ENCODE measurements at places on chromosomes 12 and 14.

GRCh38 chr12:91180582-91181395, 1.8 kb downstream of the DCN start:
- no peak for DNase-seq

GRCh38 chr12:28568118-28568517, 377.9 kb downstream of the CCDC91 start:
- DNase-seq = no peak

- no peak for DNase-seq
Observed at GRCh38 chr14:62015945-62016344, 253.7 kb downstream of the SNAPC1 start.

DNA sequence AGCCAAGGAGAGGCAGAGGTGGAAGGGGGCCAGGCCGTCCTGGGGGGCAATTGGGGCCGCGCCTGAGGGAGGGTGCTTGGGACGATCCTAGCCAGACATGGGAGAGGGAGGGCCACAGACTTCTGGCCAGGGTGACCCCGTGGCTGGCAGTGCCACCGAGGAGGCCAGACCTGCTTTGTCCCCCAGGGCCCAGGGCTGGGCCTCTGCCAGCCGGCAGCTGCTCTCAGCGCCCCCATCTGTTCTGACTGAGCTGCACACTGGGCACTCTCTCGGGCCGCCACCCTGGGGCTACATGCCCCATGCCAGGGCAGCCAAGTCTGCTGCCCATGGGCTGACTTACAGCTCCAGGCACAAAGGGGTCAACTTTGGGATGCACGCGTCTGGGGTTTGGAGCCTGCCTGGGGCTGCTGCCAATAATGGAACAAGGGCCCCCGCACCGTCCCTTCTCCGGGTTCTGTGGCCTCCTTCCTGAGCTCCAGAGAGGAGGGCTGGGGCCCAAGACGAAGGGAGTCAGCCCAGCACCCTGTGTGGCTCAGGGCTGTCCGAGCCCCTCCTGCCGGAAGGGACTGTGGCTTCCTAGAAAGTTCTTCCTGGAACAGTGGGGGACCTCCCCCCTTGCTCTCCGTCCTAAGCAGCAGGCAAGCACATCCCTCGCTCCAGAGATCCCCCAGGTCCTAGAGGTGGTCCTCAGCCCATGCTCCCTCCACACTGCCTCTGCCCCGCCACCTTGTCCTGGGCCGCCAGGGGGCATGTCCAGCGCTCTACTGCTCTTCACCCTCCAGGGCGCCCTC, 1.1 kb downstream of the ADSS1 start:
- no peak for DNase-seq

- no peak for DNase-seq
Observed at GRCh38 chr12:130770413-130771028, 54.4 kb upstream of the RIMBP2 start.

DNA sequence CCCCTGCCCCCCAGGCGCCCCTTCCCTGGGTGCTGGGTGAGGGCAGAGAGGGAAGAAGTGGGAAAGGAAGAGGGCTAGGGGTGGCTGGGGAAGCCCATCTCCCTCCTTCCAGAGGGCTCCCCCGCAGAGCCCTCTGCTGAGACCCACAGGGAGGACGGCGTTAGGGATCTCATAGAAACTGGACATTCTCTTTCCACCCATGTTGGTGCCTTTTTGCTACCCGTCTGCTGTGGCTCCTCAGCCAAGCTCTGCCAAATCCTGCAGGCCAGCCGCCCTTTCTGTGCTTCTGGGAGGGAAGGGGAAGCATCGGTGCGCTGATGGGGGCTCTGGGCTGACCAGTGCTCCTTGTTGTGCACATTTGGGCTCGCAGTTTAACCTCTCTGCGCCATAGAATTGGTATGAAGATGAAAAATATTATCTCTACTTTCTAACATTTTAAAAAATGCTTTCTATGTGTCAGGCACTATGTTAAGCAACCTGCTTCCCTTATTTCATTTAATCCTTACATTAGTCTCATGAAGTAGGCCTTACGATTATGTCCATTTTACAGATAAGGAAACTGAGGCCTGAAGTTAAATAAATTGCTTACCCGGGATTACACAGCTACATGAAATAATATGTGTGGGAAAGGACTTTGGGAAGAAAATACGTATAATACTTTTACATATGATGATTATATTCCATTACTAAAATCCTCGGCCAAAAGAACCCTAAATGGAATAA, 981 bp downstream of the SLC48A1 start:
- no peak for DNase-seq
